Suppressor macrophage treated with lipopolysaccharide for 1 hour (primary cell): ENCODE measurements at places on chromosomes 1 and 21.

- DNase-seq: no peak
Observed at GRCh38 chr1:156700736-156701531, 4.4 kb downstream of the CRABP2 start.

DNA sequence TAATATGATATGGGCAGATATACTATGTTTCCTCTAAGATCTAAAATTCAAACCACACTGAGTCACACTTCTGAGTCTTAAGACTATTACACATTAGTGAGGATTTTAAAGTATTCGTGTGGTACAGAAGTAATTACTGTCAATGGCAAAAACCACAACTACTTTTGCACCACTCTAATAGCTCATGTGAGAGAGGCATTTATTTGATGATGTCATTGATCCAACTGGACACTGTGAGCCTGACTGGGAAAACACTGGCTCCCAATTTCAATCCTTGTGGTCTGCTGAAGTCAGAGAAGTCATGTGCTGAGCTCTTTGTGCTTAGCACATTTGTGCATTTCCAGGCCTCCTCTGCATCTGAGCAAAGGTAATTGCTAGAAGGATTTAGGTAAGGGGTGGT lies 377.8 kb downstream of the USH2A start:
- DNase-seq: no peak

GRCh38 chr1:42013881-42014470 lies 95.3 kb upstream of the HIVEP3 start:
- peak; percentile 38 for DNase-seq

DNA sequence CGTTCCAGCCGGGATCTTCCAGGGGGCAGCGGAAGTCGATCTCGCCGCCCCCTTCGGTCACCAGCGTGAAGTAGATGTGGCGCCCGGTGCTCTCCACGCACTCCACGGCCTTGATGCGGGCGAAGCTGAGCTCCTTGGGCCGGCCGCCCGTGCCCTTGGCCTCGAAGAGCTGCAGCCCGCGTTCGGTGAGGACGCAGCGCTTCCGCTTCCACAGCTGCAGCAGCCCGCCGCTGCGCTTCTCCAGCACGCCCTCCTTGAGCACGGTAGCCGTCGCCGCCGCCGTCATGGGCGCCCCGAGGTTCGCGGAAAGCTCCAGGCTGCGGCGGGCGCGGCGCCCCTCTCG lies 516 bp downstream of the PHLDA3 start:
- peak; percentile 77 for DNase-seq

DNA sequence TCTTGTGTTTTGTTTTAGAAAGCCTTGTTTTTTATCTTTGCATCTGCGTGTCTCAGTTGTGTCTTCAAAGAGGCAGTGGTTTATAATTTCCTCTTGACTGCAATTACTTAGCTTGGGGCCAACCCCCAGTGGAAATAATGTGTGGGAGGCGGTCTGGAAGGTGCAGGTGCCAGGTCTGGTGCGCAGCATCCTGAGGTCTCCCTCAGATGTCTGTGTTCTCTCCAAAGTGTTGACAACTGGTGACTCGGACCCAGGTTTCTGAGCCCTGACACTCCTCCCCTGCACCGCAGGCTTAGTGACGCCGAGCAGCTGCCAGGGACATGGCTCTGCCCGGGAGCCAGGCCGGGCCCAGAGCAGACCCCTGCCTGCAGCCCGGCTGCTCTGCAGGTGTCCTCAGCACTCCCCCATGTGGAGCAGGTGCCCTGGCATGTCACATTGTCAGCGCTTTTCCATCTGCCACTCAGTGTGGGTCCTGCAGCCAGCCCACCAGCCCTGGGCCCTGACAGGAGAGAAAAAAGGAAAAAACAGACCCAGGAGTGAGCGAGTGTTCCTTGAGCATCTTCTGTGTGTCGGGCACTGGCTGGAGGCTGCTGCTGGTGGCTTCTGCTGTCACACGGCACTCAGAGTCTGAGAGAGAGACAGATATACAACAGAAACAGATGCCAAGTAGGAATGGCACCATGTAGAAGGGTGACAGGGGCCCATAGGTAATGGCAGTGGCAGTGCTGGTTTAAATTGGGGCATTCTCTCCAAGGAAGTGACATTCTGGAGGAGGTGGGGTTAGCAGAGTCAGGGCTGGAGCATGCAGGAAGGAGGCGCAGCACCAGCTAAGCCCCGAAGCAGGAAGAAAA lies 24.8 kb upstream of the SELENON start:
- no peak for DNase-seq

DNA sequence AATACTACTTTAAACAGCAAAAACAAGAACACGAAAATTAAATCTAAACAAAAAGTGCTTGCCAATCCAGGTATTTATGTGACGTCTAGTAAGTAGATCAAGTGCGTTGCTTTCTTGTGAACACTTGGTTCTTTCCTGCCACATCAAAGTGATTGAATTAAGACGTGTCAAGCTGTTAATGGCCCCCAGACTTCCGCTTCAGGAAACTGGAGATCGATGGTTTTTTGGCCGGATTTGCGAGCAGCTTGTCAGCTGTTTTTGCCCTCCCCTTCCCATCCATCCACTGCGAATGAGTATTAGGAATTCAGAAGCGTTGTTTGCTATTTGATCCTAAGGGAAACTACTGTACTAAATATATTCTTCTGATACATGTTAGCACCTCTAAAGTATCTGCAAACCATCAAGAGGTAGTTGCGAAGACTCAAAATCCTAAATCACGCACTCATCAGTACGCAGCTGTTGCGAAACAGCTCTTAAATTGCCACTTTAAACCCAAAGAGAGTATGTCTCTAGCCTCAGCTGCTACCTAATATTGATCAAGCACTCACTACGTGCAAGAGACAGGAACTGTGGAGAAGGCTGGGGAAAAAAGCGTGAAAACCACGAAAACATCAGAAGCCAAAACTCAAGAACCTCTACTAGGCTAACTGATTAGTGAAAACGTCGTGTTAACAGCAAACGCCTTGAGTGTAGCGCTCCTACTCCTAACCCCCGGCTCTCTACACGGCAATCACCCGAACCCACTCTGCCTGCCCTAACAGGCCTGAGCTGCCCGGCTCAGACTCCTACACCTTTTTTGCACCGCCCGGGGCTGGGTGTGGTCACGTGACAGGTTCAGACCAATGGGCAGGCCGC lies 473 bp upstream of the BRDT start:
- no peak for DNase-seq

DNA sequence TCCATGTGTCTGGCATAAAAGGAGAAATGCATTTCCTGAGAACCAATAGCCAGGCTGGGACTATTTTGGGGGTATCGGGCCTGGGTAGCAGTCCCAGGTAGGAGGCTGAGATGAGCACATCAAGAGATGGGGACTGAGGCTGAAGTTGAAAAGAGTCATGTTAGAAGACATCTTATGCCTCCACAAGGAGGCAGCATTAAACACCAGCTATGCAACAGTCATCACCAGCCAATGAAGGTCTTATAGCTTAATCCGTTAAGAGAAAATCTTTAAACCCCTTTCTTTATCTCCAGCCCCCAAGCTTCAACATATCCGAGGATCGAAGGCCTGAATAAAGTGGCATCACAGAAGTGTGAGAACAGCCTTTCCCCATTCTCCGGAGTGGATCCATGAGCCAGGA lies 640.7 kb upstream of the PTBP2 start:
- DNase-seq: no peak

DNA sequence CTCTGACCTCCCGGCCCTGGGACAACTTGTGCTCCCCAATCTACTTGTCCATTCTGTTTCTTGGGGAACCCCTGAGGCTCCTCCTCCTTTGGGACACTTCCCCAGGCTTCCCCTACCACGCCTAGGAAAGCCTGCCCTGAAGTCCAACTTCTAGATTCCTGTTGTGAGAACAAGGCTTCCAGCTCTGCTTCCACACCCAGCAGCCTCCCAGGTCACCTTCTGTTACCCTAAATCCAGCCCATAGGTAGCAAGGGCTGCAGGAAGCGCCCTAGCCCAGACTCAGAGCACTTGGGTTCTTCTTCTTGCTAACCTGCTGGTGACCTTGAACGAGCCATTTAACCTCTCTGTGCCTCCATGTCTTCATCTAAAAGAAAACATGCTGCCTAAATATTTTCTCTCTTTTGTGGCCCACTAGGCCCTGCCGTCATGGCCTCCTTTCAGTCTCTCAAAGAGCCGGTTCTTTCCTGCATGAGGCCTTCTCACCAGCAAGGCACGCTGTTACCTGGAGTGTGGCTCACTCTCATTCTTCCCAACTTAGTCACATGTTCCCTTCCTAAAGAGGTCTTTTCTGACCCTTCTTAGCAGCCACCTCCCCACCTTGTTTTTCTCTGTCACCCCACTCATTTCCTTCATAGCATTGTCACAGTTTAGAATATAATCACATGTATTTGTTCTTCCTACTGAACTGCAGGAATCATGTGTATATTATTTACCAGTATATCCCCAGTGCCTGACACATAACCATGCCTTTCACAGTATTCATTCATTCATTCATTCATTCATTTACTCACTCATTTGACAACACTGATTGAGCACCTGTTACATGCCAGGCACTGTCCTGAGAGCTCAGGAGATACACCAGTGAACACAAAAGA lies 1.4 kb downstream of the CAPN2 start:
- DNase-seq: peak; percentile 46

DNA sequence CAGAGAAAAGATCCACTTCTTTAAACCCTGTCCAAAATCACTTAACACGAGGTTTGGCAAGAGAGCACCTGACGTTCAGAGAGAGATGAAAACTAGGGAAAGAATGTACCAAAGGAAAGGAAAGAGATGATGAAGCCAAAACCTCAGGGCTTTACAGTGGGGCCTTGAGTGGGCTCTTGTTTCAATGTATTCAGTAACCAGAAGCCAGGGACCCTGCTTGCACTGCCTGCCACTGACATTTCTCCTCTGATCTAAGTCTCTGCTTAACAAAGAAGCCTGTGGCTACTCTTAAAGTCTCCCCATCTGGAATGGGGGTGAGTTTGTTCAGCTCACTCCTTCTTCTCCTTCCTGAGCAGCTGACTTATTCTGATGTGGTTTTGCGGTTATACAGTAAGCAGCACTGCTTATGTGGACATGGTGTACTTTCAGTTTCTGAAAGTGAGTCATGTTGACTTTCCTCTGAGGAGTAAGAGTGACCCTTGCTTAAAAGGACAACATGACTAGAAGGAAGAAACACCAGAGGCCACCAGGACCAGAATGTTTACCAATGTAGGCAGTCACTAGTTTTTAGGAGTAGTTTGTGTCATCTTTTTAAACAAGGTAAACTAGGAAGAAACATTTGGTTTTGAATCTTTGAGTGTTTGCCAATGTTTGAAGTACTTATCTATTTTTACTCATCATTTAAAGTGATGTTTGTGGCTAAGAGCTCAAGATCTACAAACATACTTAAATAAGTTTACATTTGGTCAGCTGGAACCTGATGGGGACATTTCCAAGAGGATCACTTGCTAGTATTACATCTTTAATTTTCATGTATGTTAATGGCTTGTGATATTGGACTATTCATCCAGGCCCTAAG lies 87.4 kb downstream of the FASLG start:
- peak; percentile 97 for DNase-seq

GRCh38 chr1:172410027-172410426 lies 10.5 kb upstream of the C1orf105 start:
- no peak for DNase-seq

- no peak for DNase-seq
Observed at GRCh38 chr1:241396747-241397681, 40.0 kb upstream of the RGS7 start.

GRCh38 chr1:7402548-7402850 lies 368.6 kb upstream of the VAMP3 start:
- DNase-seq: no peak

DNA sequence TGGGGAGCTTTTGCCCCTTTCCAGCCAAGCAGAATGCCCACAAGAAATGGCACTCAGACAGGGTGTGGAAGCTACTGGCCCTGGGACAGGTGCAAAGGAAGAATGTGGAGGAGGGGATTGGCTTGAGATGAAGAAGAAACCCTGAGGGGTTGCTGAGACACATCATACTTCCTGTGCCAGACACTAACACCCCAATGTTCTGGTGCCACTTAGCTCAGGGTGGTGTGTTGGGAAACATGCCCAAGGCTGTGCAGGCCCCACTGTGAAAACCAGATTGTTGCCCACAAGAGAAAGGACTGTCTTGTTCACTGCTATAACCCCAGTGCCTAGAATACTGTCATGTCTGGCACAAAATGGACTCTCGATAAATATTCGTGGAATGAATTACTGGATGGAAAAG lies 9.9 kb upstream of the PAQR6 start:
- DNase-seq: no peak

GRCh38 chr1:7251454-7251800 lies 466.2 kb downstream of the CAMTA1 start:
- no peak for DNase-seq

DNA sequence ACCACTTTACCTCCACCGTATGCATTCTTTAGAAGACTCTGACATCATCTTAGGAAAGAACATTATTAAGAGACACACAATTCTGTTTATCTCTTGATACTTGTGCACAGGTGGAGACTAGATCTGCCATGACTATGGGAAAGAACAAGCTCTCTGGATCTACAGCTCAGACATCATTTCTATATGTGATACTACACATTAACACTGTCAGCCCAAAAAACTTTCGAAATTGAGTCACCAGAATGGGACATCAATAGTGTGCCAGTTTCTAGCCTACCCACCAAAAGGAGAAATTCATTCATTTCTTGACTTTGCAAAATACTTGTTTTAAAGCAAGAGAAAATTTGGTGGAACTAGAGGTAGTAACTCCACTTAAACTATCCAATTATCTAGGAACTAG lies 6.0 kb upstream of the EVI5 start:
- no peak for DNase-seq

DNA sequence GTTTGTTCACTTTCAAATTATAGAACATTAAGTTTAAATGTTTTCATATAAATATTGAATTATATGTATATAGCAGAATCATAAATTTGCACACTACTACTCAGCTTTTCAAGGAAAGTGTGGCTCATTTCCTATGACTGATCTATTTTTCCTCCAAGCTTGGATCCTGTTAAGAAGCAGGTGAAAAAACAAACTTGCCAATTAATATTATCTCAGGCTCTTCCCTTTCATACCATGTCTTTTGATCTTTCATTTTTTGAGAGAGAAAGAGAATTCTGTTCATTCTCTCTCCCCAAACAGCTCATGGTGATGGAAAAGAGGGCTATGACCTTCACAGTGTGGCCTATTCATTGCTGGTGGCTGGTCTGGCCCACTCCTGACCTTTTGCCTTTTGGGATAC lies 43.7 kb downstream of the SEC16B start:
- DNase-seq: no peak

DNA sequence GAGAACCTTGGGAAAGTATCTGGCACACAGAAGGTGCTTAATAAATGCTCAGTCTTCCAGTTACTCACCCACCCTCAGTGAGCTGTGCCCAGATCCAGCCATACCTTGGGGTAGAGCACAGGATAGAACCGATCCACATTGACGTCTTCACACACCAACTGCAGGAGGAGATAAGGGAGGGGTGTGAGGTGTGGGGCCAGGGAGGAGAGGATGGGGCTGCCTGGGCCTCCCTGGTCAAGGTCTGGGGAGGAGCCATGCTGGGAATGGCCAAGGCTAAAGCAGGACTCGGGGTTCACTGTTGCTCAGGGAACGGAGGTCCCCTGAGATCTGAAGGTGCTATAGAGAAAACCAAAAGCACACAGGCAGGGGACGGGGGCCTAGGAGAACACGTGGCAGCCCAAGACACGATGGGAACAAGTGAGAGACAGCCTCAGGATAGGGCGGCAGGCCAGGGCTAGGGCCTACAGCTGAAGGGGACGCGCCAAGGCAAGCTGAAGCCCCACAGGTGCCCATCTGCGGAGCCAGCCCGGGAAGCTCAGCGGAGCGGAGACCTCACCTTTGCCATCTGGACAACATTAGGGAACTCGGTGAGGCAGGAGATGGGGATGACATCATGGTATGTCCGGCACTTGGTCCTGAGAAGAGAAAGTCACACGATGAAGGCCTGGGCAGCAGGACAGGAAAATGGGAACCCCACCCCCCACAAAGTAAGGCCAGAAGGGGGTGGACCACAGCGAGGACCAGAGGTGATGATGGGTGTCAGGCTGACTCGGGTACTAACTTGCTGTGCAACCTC lies 55.9 kb downstream of the RAP1GAP start:
- DNase-seq: no peak
